ENCODE measurements at places on chromosomes 16 and 17.

GRCh38 chr16:19680881-19681340 lies 37.1 kb downstream of the KNOP1 start:
- no peak for DNase-seq

DNA sequence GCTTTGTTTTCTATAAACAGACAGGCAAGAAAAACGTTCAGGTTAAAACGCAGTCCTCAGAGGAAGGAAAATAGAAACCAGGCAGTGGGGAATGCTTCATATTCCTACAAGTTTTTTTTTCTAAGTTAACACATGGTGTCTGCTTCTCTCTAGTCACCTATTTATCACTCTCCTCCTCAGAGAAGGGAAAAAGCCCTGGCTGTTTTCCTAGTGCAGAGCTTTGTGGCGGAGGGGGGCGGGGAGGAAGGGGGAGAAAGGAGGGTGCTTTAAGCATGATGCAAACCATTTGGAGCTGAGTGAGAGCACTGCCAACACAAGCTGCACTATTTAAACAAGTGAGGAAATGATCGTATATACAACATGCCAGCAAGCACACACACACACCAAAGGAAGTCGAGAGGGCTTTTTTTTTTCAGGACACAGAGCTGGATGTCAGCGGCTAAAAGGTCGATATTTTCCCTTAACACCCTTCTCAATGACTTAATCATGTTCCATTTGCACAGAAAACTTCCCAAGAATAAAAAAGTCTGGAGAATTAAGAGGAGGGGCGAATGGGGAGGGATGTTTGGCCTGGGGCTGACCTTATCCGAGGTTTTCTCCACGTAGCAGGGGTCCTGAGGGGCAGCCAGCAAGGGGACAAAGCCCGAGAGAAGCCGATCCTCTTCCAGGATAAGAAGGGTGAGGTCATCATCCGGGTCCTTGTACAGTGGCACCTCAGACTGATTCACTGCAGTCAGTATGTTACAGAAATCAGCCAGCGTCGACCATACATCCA lies 117.4 kb downstream of the HIC1 start:
- DNase-seq: no peak

- DNase-seq: no peak
Measured at GRCh38 chr17:33124871-33125551, 133.4 kb downstream of the SPACA3 start.

DNA sequence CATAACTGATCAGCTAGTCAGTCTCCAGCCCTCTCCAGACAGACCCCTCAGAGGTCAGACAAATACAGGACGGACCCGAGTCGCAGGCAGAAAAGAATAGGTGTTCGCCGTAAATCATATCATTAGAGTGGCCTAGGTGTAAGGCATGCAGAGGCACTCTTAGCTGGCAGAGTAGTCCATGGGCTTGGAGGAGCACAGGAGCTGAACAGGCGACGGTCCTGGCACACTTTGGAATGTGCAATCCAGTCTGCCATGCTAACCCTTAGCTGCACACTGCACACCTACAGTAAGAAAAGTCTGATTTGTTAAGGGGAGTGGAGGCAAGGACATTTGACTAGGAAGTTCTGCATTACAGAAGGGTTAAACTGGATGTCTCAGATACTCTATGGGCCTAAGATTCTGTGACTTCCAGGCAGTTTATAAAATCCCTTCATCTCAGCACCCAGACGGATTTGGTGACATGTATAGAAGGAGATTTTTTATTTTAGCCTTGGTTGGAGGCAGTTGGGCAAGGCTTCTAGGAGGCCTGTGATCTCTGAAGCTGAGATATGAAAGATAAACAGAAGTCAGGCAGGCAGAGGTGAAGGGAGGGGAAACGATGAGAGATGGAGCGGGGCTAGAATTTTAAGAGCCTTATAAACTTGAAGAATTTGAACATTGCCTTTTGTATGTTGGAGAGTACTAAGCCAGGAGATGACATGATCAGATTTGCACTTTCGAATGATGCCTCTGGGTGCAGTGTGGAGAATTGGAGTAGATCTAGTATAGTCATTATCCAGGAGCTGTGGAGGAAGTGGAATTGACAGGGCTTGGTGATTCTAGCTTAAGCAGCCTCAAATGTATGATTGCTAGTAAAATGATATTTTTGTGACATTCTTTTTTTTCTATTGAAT lies 34.6 kb upstream of the SLC5A11 start:
- no peak for DNase-seq

DNA sequence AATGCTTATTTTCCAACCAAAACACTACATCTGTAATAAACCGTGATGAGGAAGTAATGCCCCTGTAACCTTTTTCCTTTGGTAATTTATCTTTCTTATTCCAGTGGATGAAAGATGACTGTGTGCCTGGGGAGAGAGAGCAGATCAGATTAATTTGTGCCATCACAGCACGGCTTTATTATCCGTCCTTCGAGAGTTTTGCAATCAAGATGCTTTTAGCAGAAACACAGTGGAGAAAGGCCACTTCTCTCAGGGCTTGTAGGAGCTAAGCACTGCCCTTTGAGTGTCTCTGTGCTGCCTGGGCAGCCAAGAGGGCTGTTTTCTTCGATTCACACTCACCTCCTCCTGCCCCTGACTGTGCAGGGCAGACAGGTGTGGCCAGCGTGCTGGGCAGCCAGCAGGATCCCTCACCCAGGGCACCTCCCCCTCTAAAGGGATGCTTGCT lies 190.2 kb downstream of the PRKCA start:
- no peak for DNase-seq

DNA sequence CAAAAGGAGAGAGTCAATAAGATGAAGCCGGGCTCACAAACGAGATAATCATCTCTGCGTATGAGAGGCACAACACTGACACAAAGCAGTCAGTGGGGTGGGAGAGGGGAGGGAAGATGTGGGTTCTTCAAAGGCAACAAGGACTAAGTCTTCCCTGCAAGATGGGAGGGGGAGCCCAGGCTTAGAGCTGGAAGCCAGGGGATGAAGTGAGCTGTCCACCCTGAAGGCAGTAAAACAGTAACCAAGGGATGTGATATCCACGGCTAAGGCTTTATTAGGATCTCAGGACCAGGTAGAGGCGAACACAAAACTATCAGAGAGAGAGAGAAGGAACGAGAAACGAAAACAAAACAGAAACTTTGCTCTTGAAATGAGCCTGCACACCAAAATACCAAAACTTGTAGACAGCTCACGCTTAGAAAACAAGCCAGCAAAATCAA lies 115.9 kb downstream of the DYNLRB2 start:
- peak; percentile 44 for DNase-seq

DNA sequence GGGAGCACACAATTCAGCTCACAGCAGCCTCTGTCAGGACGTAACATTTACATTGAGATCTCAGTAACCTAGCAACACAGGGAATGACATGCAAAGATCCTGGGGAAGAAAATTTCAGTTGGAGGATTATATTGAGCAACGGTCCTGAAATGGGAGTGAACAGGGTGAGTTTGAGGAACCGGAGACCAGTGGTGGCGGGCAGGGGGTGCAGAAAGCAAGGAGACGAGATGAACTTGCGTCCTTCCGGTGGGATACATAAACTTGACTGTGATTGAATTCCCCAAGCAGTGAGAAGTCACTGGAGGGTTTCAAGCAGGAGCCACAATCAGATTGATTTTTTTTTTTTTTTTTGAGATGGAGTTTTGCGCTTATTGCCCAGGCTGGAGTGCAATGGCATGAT lies 51.5 kb downstream of the SHISA6 start:
- DNase-seq: no peak

- no peak for DNase-seq
Measured at GRCh38 chr17:73061161-73061560, 31.3 kb downstream of the SLC39A11 start.

- DNase-seq: no peak
Measured at GRCh38 chr16:86885139-86885538, 306.8 kb downstream of the FOXL1 start.

DNA sequence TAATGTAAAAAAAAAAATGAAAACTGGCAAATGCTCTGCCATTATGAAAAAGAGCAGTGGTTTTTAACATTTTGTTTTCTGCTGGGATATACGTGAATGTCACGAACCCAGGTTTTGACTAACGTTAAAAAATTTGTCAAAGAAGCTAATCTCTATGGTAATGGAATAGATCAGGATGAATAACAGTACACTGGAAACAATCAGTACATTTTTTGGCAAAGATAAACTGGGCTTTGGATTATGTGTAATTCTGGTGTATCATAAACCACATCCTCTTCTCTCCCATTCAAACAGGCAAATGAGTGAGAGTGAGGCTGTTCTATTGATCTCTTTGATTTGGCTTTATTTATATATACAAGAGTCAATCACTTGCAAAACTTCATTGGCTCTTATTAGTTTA lies 207.0 kb upstream of the IRX3 start:
- DNase-seq: no peak

- no peak for DNase-seq
Measured at GRCh38 chr16:51008037-51008436, 143.0 kb downstream of the SALL1 start.

- no peak for DNase-seq
Measured at GRCh38 chr16:75319513-75320411, 68.3 kb upstream of the BCAR1 start.

- DNase-seq: no peak
Measured at GRCh38 chr17:82281502-82282238, 8.2 kb upstream of the CSNK1D start.

- DNase-seq: no peak
Measured at GRCh38 chr16:87945351-87946042, 5.7 kb upstream of the BANP start.

All from stimulated activated naive CD4-positive, alpha-beta T cell (primary cell).